AG09319 (cell line): ENCODE measurements at places on chromosomes 2 and 18.

- DNase-seq: no peak
Measured at GRCh38 chr2:230216489-230216888, 3.3 kb downstream of the SP110 start.

- no peak for DNase-seq
Measured at GRCh38 chr2:229463841-229464346, 192.8 kb upstream of the PID1 start.

DNA sequence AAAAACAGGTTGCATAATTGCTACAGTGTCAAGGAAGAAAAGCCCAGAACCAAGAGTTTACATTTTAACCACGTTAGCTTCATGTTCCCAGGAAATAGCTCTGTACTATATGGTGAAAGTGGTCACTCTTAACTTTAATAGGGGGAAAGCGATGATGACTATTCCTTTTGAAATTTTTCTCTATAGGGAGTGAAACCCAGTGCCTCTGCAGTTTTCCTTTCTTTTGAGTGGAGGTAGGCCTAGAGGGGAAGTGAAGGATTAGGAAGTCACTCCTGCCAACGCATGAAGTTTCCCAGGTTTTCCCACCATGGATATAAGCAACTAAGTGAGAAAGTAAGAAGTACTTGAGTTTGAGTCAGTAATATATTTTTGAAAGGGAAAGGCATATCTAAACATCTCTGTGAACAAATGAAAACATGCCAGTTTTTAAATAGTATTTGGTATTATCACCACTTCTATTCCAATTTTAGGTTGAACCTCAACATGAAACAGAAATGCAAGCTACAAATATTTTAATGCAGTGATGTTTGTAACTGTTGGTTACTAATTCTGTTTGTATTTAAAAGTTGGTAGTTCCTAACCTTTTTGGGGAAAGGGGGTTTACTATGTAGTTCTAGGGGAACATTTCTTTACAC is 91.9 kb downstream of the VRK2 start:
- DNase-seq: no peak

DNA sequence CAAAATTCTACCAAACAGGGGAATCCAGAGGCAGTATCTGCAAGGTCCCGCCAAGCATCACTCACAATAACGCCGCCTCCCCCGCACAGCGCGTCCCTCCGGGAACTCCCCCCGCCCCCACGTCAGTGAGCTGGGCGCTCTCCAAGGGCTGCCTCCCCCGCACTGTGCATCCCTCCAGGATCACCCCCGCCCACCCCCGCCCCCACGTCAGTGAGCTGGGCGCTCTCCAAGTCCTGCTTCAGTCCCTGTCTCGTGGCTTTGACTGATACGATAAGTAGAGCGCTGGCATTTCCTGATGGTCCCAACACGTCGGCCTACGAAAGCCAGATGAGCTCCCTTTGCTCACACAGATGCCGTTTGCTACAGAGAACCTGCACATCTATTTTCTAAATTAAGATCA is 130.7 kb upstream of the TPO start:
- no peak for DNase-seq

DNA sequence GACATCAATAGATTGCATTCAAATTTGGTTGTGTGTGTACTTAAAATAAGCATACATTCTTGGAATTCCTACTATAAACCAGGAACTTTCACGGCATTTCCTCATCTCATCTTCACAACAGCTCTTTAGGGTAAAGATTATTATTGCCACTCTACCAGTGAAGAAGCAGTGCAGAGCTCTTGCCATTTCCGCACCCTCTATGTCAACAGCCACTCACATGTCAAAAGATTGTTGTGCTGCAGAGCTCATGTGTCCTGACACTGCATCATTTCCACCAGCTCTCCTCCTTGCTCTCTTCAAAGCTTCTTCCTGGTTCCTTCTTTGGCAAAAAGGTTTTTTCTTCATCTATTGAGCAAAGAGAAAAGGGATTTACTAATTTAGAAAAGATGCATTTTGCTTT is 26.5 kb upstream of the L3MBTL4 start:
- no peak for DNase-seq

DNA sequence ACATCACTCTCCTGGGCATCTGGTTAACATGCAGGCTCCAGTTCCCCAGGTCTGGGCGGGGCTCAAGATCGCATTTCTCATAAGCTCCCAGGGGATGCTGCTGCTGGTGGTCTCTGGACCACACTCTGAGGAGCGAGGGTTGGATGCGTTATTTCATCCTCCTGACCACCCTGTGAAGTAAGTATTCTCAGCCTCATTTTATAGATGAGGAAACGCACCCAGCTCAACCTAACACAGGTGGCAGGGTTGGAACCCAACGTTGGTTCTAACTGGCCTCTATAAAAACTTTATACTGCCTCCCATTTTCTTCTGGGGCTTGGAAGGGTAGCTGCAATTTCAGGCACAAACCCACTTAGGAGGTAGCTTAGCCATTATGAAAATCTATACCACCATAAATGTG is 120.5 kb downstream of the FAM210A start:
- DNase-seq: no peak

DNA sequence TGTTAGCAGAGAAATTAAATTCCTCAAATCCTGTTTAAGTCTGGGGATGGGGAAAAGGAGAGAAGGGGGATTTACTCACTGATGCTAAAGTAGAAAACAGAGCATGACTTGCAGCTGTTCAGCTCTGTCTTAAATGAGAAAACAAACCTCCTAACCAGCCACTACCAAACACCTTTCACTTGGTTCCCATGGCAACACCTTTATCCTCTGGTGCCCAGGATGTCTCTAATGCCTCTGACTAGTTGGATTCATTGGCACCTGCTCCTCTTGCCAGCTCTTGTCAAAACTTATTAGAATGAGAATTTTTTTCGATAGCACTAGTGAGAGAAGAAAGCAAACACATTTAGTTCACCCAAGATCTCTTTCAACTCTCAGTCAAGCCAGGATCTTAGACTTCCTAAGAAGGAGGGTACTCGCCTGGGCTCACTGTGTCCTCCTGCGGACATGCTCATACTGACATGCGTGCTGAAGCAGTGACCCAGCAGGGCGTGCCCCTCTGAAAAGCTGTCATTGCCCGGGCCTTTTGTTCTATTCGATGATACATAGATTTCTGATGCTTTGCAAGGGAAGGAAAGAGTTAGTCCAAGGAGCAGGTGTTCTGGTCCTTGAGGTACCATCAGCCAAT is 656.0 kb upstream of the CELF4 start:
- no peak for DNase-seq

- DNase-seq: no peak
Measured at GRCh38 chr2:234680688-234681619, 184.1 kb upstream of the ARL4C start.

GRCh38 chr18:55444536-55444935 is 143.5 kb downstream of the TCF4 start:
- no peak for DNase-seq

DNA sequence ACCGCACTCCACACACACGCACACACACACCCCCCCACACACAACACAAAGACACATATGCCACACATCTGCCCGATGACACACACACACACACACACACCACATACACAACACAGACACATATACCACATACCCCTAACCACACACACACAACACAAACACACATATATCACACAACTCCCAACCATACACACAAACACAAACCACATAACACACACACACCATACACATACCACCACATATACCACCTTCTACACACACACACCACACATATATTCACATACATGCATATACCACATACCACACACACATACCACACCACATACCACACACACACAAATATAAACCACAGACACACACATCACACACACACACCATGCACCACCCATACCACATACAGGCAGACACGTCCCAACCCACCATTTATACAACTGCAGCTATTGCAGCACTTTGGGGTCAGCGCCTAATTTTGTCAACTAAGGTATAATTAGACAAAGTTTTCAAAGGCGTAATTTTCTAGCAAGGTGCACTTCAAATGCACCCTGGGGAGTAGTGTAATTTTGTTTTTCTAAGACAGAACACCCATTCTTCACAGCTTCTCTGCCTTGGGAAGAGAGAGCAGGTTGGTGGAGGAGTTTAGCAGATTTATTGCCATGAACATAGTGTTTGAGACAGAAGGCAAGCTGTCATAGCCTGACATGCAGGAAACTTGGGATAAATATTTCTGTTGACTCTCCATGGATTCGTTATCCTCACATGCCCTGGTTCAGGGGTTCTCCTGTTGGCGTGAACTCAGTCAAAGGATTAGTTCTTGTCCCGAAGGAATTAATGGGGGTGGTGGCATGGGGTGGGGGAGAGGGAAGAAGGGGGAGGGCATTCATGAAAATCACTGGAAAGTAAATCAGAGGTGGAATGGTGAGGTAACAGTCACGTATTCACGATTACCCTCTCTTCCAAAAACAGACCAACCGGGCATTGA is 416.1 kb downstream of the LPIN1 start:
- no peak for DNase-seq

DNA sequence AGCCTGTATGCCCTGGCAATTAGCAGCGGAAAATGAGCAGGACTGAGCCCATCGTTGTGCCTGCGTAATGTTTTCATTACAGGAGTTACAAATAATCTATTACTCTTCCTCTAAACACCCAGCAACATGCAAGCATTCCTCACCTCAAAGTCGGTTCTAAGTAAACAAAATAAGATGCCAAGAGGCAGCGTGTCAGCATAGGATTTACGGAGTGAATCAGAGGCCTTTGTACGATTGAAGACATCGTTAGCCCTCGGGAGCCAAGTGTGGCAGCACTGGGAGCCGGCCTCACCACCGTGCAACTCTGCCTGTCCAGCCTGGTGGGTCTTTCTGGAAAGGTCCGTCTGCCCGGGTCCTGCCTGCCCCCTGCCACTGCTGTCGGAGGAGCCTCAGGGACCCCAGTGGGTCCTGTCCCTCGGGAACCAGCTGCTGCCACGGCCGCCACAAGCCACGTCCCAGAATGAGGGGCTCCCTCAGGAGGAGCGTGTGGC is 80.1 kb upstream of the CTDP1 start:
- no peak for DNase-seq

DNA sequence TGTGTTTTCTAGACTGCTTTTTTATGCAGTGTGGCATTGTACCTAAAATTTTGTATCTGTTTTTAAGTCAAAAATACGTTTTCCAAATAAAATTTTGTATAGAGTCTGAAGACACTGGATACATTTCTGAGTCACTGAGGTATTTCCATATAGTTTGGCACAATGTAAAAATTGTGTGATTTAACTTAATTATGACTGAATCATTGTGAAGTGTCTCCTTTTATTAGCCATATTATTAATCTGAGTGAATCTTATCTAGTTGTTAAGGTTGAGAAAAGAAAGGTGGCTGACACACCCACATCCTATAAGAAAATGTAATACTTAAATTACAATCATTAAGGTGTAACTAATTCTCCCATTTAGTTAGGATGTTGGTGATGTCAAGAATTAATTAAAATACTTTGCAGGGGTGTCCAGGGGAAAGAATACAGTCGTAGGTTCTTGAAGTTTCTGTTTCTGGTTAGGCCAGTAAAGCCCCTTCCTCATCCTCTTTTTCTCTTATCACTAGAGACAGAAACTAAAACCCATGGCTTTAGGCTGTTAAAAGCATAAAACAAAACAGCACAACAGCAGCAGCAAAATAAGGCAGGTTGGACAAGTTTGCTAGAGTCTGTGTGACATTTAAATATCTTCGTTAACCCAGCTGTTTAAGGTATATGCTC is 71.6 kb downstream of the UBE2E3 start:
- no peak for DNase-seq

- no peak for DNase-seq
Measured at GRCh38 chr2:6089474-6089873, 397.3 kb downstream of the SOX11 start.

DNA sequence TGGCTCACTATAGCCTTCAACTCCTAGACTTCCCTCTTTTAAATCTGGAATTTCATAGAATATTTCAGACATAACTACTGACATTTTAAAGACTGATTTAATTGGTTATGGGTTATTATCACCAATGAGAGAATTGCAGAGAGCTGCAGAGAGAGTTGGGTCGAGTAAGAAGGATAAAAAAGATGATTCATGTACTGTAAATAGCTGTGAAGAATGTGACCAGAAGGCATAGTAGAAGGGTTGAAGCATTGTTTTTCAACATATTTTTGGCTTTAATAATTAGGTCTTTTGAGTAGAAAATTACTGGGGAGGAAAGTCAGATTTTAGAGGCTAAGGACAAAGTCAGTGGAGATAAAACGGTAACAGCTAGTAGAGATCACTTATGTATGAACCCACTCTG is 503.2 kb upstream of the SLC8A1 start:
- no peak for DNase-seq

DNA sequence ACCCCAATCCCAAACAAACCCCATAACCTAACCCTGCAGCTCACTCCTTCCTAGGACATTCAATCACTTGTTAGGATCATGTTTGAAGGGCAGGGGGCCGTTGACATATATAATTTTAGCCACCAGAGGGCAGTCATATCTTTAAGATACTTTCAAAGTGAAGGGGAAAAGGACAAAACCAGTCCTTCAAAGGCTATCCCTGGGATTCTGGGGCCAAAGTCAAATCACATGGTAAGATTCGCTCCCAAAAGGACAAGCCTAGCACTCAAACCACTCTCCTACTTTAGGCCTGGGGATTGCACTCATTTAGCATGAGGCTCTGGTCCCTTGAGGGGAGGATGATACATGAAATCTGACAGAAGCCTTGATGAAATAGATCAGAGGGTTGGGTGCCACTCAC is 44.6 kb downstream of the HAUS1 start:
- peak; percentile 22 for DNase-seq

GRCh38 chr18:26941584-26941983 is 76.1 kb upstream of the AQP4 start:
- no peak for DNase-seq

DNA sequence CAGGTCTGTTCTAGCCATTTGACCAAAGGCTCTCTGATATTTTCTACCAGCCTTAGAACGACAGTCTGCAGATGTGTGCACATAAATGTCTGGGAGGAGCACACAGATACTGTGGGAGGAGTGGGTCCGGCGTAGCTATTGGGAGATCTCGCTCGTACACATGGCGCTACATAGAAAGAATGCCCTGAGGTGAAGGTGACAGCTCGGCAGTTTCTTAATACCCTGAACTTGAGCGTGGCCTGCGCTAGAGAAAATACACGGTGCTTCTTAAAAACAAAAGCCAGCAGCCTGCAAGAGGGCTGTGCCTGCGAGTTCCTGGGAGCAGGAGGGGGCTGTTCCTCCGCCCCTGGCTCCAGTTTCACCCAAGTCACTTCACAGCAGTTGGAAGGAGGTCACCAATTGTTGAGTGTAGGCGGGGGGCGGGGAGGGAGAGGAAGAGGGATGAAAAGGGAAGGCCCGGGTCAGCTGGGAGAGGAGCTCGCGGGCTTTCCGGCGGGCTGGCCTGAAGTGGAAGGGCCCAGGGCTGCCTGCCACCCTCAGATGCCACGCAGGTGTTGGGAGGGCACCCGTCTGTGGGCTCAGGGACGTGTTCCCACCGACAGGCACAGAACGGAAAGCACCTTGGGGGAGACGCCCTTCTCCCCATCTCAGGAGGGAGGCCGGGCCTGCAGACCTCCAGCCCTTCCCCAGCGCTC is 124.7 kb upstream of the ZNF516 start:
- peak; percentile 32 for DNase-seq

GRCh38 chr2:73111073-73112025 is 1.4 kb downstream of the RAB11FIP5 start:
- no peak for DNase-seq

- DNase-seq: no peak
Measured at GRCh38 chr18:79404567-79404910, 8.8 kb downstream of the NFATC1 start.
